ENCODE measurements at places on chromosomes 1 and 21. TPM values are rescaled to one million over a fixed set of nuclear protein-coding genes. Genes with fewer than 3 reads are reported as not detected.

The FAM131C gene
- 2.4 TPM for polyA plus RNA-seq

The CNKSR1 gene
- 11.9 TPM for polyA plus RNA-seq

The DNAJC6 gene
- 5.6 TPM for polyA plus RNA-seq

The LCE2B gene
- polyA plus RNA-seq: not detected

The C21orf58 gene
- polyA plus RNA-seq: 17.4 TPM

The GRIK3 gene
- polyA plus RNA-seq: 3.2 TPM

The KRTAP22-1 gene
- not detected for polyA plus RNA-seq

The PIGR gene
- 1.8 TPM for polyA plus RNA-seq

- no peak for DNase-seq
These were observed 46.0 kb downstream of the IARS2 start for GRCh38 chr1:220139966-220140365.

DNA sequence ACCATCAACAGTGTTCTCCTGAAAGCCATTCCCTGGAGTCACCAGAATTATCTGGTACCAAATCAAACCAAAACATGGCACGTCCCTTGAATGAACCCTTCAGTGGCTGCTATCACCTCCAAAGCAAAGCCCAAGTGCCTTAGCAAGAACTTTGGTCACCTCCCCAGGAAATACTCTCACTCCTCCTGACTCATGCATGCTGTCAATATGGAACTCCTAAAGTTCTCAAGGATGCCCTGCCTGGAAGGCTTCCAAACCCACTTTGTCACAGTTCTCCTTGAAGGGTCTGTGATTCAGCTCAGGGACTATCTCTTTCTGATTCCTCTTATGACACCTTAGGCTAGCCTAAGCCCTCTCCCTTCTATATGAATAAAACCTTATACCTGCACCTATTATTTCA lies 146.1 kb upstream of the RUNX1 start:
- no peak for DNase-seq

DNA sequence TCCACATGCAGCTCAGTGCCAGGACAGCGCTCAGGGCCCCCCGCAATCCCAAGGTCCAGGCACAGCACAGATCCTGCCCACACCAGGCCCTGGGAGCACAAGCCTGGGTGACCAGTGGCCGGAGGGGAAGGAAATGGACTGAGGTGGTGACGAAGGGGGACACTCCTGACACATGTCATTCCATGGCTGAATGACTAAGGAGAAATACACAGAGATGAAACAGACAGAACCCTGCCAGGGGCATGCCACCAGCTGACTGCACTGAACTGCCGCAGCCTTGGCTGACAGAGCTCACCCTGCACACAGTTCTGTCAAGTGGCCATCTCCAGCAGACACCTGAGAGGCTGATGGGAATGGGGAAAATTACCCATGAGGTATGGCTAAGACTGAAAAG lies 56.1 kb downstream of the HSF2BP start:
- no peak for DNase-seq

GRCh38 chr1:209607102-209607794 lies 23.7 kb downstream of the CAMK1G start:
- no peak for DNase-seq

DNA sequence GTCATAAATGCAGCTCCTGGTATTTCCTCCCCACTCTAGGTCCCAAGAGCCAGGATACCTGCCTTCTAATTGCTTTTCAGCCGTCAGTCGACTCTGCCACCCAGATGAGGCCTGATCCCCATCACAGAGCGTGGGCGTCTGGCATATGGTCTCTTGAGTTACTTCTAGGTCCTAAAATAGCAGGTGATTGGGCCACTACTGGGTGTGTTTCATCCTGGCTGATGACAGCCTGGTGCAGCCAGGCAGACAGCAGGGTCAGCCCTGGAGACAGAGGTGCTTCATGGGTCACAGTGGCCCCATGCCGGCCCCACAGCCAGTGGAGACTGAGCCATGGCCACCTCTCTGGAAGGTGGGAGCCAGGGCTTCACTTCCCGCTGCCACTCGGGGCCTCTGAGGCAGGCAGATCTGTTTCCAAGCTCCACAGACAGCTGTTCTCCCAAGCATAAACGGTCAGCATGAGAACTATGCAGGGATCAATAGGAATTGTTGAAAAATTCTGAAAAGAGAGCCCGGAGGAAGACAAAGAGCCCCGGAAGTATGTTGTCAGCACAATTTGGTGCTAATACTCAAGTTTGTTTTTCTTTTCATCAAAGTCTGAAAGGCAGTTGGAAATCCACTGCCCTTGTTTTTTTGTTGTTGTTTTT lies 83.0 kb downstream of the MAN1C1 start:
- peak; percentile 42 for DNase-seq

GRCh38 chr1:192914696-192915095 lies 105.9 kb downstream of the RGS2 start:
- no peak for DNase-seq

GRCh38 chr1:61655453-61655852 lies 69.5 kb downstream of the TM2D1 start:
- no peak for DNase-seq

DNA sequence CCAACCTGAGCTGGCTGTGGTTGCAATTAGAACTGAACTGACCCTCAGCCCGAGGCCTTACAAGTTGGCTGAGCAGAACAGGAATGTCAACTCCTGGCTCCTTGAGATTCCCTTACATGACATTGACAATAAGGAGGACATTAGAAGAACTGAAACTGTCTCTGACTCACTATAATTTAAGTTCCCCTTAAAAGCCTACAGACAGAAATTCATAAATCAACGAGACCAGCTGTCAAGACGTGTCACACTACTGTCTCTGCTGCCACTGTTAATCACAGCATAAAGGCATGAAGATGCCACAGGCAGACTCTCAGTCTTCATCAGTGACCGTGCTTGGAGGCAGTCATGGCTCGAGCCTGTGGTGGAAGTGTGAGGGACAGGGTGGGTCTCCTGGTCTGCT lies 168.8 kb downstream of the GABPA start:
- peak; percentile 43 for DNase-seq

GRCh38 chr1:226344441-226345259 lies 35.7 kb upstream of the LIN9 start:
- no peak for DNase-seq

DNA sequence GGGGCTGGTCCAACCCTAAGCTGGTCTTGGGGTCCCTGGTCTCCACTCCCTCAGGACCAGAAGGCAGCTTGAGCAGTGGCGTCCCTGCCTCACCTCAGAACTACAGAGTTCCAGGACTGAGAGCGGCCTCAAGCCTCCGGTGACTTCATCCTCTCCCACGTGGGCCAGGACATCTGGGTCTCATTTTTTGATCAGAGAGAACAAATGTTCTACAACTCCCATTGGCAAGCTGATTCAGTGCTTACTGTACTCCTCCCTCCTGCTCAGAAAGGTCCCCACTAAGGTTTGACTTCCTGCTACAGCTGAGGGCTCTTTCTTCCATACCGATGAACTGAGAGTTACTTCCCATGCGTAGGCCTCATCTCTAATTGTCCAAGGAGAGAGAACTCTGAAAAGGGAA lies 78.5 kb downstream of the PLXNA2 start:
- no peak for DNase-seq

DNA sequence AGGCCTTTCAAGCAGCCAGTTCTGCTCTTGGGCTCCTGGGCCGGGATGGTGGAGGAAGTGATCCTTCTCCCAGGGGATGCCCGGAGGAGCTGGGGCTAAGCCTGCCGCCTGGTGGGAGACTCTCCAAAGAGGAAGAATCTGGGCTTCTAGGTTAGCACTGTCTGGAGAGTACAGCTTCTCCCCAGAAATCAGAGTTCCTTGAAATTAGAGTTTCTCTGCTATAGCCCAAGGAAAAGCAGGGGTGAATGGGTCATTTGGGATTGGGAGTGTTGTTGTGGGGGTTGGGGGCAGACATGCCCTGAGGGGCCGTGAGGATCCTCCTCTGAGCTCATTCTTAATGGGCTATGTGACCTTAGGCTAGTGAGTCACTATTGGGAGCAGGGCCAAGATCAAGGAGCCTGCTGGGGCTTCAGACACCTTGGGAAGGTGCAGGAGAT lies 6.5 kb downstream of the LGR6 start:
- DNase-seq: no peak

DNA sequence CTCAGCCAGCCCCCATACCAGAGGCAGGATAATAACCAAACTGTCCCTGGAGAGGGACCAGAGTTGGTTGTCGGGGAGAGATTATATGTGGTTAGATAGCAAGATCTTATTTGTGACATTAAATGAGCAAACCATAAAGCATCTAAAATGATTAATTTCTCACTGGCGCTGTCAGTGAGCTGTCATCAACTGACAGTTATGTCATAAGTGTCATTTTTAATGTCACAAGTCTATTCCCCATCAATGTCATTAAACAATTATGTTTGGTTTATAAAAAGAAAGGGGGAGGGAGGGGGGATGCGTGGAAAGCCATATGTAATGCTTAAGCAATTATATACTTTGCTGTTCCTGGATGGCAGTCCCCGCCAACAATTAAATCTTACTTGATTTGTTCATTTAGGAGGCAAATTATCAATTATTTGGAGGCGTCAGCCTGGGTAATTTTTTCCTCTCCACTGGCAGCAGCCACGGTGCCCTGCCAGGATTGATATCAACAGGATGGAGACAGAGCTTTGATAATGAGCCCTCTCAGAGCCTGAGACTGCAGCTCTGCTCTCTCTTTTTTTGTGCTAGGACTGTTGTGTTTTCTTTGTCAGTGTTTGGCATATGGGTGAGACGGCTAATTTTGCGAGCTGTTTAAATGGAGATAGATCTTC lies 333.6 kb upstream of the CAMK1G start:
- DNase-seq: no peak
